Left ventricle myocardium superior (tissue), 1 donor: ENCODE measurements at places on chromosomes 7 and 10.

- DNase-seq = no peak
These were observed 409.0 kb upstream of the NRP1 start for GRCh38 chr10:33743429-33743857.

GRCh38 chr10:77902159-77902558 is 24.4 kb downstream of the DLG5 start:
- DNase-seq = no peak

DNA sequence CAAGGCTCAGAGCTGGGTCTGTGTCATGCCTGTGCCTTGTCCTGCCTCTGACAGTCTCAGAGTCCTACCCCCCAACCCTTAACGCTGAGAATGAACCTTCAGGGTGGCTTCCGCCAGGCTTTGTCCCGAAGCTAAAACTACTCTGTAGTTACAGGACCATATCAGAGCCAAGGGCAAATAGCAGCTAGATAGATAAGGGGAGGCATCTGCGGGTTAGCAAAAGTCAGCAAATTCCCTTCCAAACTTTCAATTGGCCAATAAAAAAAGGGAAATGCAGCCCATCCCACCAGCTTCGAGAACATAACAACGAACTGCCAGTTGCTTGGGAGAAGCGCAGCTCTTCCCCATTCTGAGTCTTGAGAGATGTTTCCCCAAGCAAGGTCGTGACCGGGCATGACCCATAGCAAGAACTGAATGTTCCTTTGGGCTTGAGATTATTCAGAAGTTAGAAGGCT is 17.7 kb downstream of the CCL24 start:
- DNase-seq = peak; percentile 64

DNA sequence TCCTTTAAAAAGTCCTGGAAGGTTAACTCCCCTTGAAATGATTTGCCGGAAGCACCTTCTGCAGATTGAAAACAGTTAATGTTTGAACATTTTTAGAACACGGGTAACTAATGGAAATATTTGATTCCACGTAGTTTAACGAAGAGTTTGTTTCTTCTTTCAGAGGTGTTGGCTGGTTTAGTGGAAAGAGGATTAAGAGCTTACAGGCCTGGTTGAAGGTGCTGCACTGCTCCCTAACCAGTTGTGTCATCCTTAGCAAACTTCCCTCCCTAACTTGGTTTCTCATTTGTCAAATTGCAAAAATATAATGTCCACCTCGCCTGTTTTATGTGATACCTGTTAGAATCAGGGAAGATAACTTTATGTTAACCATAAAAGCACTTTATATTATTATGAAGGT is 243.0 kb upstream of the FZD8 start:
- no peak for DNase-seq

- DNase-seq = peak; percentile 49
These were observed 202.8 kb downstream of the BAMBI start for GRCh38 chr10:28879875-28880682.

DNA sequence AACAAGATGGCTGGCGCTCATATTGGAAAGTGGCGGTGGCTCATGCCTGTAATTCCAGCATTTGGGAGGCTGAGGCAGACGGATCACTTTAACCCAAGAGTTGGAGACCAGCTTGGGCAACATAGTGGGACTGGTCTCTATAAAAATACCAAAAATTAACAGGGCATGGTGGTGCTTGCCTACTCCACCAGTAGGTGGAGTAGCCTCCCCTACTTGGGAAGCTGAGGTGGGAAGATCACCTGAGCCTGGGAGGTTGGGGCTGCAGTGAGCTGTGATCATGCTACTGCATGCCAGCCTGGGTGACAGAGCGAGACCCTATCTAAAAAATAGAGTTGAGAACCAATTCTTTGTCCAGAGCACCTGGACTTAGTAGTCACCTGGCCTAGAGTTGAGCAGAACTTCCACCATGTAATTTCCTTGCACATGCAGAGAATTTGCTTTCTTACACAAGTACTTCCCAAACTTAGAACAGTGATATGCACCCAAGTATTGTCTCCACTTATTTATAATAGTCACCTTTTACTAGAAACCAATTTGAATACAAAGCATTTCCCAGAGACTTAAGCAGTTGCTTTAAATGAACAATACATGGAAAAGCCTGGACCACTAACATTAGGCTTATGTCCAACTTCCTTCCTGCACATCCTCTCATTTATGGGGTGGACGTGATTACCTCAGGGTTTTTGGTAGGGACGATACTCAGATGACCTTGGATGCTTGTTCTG is 15.9 kb downstream of the LAMB4 start:
- DNase-seq = no peak

- no peak for DNase-seq
These were observed 116.8 kb downstream of the ARID5B start for GRCh38 chr10:62018131-62018911.

DNA sequence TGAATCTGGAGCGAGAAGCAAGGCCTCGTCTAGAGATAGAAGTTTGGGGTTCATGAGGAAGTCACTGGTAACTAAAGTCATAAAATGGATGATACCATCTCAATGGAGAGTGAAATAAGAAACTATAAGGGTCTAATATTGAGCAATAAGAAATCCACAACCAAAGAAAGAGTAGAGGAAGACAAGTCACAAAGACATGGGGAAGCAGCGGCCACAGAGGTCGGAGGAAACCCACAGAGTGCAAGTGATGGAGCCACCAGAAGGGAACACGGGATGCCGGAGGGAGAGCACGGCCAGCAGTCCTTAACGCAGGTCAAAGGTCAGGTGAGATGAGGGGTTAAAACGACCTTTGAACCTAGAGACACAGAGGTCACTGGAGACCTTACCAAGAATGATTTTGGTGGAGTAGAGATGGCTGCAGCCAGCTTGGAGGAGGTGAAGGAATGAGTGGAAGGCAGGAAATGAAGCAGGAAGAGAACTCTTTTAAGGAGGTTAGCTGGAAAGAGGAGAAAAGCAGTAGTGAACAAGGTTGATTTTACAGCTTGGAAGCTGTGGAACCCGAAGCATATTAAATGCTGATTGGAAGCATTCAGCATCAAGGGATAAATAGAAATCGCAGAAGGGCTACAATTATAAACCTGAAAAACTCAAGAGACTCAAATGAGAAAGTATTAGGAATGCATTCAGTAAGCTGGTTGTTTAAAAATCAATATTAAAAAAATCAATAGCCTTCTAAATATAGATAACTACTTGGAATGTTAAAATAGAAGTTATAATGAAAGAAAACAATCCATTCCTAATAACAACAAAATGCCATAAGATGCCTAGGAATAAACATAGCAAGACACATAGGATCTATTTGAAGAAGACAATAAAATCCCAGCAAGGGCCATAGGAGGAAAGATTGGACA is 93.7 kb downstream of the SVOPL start:
- DNase-seq = no peak

- no peak for DNase-seq
These were observed 16.2 kb upstream of the MRC1 start for GRCh38 chr10:17792991-17793390.

DNA sequence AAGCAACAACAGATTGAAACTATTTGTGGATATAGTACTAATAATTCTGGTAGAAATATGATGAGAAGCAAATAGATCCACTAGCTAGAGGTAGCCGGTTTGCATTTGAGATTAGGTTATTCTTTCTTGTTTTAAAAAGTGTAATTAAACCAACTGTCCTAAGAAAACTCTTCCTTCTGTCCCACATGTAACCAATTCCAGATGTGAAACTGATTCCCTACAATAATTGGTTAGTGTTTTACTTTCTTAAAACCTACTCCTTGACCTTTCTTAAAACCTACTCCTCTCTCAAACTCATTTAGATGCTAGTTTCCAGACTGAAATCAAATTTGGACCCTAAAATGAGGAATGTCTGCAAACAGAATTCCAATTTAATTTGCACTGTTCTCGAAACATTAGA is 521.5 kb downstream of the SUGCT start:
- DNase-seq = no peak

DNA sequence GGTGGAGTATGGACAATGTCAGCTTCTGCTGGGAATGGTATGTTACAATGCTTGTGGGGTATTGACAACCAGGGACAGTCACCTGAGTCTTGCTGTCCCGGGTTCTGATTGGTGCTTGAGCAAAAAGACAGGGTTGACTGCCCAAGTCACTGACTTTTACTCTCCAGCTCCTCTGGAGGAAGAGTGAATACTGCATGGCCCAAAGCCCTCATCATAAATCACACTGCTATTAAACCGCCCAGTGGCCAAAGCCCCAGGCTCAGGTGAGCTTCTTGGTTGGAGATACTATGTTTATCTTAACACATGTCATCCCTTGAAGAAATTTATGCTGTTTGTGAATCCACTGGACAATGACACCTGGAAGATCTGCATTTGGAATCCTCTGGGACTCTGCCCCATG is 90.0 kb upstream of the IGFBP3 start:
- no peak for DNase-seq

DNA sequence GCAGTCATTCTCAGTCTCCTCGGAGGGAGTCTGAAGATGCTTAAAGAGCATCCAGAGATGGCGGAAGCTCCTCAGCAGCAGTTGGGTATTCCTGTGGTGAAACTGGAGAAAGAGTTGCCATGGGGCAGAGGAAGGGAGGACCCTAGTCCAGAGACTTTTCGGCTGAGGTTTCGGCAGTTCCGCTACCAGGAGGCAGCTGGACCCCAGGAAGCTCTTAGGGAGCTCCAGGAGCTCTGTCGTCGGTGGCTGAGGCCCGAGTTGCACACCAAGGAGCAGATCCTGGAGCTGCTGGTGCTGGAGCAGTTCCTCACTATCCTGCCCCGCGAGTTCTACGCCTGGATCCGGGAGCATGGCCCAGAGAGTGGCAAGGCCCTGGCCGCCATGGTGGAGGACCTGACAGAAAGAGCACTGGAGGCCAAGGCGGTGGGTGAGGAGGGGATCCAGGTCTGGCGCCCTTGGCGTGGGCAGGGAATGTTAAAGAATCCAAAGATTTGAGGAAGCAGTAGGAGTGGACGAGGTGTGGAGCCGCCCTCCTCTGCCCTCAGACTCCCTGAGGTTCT is 2.9 kb downstream of the ZSCAN25 start:
- DNase-seq = no peak

DNA sequence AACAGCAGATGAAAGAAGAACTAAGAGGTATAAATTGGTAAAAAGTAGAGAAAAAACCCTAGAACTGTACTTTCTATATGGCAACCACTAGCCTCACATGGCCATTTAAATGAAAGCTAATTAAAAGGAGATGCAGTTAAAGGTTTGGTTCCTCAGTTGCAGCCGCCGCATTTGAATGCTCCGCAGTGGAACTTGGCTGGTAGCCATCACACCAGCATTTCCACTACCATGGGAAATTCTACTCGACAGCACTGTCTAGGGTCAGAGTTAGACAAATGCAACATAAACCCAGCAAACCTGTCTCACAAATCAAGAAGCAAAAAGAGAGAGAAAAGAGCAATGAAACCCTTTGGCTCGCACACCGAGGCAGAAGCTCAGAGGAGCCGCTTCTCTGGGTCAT is 29.7 kb downstream of the VIPR2 start:
- DNase-seq = no peak

- DNase-seq = no peak
These were observed 951.0 kb downstream of the TYW1 start for GRCh38 chr7:67947646-67948045.

DNA sequence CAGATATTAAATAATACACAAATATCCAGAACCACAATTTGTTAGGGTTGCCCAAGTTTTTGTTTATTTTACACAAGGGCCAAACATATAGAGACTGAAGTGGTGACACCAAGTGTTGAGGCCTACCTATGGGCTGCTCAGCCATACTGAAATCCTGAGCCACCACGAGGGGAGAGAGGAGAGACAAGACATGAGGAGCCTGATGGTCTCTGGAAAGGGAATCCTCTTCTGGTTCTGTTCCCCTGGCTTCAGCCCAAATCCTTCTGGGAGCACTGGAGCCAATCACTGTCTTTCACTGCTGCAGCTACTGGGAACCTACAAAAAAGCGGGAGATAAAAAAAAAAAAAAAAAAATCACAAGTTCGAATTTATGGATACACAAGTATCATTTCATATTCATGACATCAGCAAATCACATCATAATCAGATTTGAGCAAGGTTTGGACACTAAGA is 1.9 kb downstream of the SKIDA1 start:
- no peak for DNase-seq

GRCh38 chr10:16828701-16829175 is 11.5 kb upstream of the RSU1 start:
- DNase-seq = peak; percentile 38

DNA sequence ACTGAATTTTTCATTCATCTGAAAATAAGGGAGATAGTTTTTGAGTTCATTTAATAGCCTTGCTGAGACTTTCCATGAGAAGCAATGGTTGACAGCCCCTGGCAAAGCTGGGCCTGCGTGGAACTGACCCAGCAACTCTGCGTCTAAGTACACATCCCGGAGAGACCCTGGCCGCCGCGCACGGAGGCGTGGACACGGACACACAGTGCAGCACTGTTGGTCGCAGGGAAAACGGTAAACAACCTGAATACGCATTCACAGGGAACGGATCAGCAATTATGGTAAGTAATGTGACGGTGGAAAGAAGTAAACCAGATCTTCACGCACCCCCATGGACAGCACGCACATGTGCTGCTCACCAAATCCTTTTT is 28.2 kb downstream of the GNA12 start:
- DNase-seq = no peak

DNA sequence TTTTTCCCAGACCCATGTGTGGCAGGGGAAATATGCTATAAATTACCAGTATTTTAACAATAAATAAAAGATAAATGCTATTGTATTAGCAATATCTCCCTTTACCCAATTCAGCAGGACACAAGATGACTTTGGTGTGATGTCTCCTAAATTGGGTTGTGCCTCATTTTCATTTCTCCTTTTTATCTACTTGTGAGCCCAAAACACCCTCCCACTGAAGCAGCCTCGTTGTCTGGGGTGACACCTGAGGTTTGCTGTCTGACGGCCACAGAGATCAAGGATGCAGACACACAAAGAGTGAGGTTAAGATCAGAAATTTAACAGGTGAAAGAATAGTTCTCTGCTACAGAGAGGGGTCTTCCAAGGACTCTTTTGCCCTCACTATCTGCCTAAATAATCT is 27.1 kb upstream of the CC2D2B start:
- DNase-seq = no peak

DNA sequence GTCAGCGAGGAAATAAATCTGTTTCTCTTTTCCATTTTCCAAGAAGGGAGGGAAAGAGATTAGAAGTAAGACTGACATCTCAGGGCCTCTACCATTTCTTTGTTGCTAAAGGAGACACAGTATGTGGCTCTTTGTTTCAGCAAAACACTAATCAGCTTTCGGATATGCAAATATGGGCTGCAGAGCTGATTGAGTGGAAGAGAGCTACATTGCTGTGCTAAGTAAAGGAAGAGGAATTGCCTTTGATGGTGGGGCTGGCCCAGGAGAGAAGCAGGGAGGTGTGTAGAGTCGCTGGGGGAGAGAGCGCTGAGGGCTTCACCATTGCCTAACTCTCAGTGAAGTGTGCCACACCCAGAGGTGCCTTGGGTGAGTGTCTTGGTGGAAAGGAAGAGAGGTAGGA is 284.8 kb downstream of the SDK1 start:
- DNase-seq = no peak

GRCh38 chr7:84792231-84792893 is 394.5 kb downstream of the SEMA3D start:
- no peak for DNase-seq

- DNase-seq = no peak
These were observed 610.1 kb upstream of the ANKRD30A start for GRCh38 chr10:36515319-36515718.

- DNase-seq = no peak
These were observed 205.9 kb downstream of the MBL2 start for GRCh38 chr10:52566471-52567246.
